ENCODE measurements at places on chromosomes 5 and 9.

- no peak for DNase-seq
Observed at GRCh38 chr5:59645380-59645779, 248.1 kb downstream of the PDE4D start.

GRCh38 chr9:92746567-92747458 lies 17.8 kb downstream of the BICD2 start:
- no peak for DNase-seq

DNA sequence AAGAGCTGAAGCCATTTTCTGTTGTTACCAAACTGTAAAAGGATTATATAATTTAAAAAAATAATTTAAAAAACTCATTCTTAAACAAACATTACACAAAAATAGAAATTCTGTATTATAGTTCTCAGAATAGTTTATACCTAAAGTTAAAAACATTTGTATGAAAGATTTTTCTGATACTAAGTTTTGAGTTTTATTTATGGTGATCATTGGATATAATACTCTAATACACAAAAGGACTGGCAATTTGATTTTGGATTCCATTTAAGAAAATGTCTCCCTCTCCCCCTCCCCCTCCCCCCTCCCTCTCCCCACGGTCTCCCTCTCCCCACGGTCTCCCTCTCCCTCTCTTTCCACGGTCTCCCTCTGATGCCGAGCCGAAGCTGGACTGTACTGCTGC lies 37.7 kb upstream of the PDCL start:
- no peak for DNase-seq

DNA sequence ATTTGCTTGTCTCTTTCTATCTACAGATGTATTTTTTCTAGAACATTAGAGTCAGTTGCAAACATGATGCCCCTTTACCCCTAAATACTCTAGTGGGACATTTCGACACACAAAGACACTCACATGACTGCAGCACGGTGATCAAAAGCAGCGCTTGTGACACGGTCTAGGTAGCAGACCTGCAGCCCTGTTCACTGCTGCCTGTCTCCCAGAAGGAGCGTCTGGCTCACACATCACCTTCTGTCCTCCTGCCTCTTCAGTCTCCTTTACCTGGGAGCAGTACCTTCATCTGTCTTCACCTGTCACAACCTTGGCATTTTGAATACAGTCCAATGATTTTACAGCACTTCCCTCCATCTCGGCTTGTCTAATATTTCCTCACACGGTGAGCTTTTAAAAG lies 51.9 kb upstream of the SH3PXD2B start:
- DNase-seq = no peak

DNA sequence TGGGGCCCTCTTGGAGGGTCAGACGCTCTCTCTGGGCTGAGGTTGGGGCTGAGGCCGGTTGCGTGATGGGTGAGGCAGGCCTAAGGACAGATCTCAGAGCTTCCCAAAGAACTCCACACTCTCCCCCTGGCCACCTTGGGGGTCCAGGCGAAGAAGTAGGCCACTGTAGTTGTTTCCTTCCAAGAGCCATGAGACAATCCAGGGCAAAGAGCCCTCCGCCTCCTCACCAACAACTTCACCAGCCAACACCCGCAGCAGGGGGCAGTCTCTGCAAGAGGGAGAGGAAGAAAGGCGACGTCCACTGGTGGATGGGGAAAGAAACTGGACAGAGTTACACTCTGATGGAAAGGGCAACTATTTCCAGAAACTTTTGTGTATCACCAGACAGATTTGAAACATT lies 10.7 kb downstream of the SLC35A4 start:
- no peak for DNase-seq

DNA sequence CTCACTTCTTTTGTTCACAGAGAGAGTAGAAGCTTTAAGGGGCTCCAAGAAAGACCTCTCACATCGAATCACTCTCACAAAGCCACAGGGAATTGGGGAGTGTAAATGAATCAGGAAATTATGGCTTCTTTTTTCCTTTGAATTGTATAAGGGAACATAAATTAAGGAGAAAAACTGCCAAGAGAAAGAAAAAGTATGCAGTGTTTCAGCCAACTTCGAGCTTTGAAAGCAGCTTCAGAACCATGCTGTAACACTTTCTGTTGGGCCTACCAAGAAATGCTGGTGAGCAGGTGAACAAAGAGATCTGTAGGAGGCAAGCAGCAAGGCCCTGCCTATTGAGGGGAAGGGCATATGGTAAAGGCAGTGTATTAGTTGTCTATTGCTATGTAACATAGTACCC lies 33.4 kb upstream of the CTNNA1 start:
- DNase-seq = no peak

DNA sequence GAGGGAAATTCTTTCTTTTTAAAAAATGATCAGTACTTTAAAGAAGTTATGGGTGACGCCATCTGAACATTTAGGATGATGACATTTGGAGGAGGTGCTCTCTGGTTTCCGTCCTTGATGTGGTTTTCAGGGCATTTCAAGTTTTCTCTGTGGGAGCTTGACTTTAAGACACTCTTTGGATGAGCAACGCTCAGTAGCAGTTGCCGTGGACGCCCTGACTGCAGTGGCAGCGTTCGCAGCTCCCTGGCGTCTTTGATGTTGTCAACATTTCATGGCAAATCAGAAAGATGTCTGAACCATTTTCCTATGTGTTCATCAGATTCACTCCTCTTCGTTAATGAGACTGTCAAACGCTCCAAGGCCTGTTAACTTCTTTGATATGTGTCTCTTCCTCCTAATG lies 86.1 kb downstream of the ZNF354C start:
- DNase-seq = no peak

GRCh38 chr9:128070874-128071273 lies 2.8 kb downstream of the SLC25A25 start:
- no peak for DNase-seq

DNA sequence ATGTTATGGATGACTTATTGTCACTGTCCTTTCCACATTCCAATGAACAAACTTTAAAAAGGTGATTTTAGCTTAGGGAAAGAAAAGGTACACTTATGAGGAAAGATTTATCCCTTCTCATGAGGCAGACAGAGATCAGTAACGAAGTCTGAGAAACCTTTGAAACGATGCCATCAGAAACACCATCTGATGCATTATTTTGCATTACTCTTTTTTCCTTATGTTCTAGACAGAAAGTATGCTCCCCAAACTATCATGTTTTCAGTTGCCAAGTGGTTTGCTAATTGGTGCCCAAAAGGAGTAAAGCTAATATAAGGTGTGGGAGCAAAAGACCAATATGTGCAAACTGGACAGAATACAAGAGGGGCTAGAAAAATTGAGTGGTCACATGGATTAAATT lies 397.7 kb upstream of the RIOK2 start:
- DNase-seq = no peak

DNA sequence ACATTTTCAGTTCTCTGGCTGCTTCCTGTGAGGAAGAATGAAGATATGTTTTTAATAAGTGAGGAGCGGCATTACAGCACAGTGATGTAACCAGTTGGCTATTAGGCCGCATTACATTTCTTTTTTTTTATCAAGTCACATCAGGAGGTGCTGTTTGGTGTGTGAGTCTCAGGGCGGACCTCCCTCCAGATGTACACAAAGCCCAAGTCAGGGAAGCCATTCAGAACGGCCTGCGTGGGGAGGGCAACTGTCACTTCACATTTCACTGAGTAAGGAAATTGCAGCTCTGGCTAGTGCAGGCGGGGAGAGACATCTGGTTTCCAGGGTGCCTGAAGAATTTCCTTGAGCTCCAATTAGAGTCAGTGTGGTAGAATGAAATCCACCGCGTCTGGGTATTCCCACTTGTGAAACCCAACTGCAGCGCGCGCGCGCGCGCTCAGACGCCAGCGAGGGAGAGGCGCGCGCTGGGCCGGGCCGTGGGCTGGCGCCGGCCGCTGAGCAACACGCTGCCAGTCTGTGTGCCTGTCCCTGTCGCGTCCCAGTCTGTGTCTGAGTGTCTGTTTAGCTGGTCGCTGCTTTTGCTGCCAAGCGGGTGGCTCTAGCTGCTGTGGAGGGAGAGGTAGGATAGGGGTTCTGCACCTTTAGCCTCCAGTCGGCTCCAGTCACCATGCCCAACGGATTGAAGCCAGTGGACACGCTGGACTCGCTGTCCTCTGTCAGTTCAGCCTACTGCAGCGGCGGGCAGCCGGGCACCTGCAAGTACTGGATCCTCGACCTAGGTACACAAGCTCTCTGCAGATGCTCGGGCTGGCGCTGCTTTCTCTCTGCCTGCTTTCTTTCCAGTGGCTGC lies 140.8 kb upstream of the OTULINL start:
- no peak for DNase-seq

- DNase-seq = no peak
Observed at GRCh38 chr5:60362158-60362557, 337.8 kb downstream of the DEPDC1B start.

- DNase-seq = no peak
Observed at GRCh38 chr5:67265951-67266350, 69.4 kb upstream of the CD180 start.

- DNase-seq = no peak
Observed at GRCh38 chr9:132973166-132973565, 5.3 kb upstream of the GFI1B start.

- DNase-seq = no peak
Observed at GRCh38 chr5:134493461-134494055, 31.9 kb upstream of the JADE2 start.

Data from NCI-H2081 treated with DMSO at 0.1 percent for 48 hours (cell line).